ENCODE measurements at places on chromosomes 12 and 14.

DNA sequence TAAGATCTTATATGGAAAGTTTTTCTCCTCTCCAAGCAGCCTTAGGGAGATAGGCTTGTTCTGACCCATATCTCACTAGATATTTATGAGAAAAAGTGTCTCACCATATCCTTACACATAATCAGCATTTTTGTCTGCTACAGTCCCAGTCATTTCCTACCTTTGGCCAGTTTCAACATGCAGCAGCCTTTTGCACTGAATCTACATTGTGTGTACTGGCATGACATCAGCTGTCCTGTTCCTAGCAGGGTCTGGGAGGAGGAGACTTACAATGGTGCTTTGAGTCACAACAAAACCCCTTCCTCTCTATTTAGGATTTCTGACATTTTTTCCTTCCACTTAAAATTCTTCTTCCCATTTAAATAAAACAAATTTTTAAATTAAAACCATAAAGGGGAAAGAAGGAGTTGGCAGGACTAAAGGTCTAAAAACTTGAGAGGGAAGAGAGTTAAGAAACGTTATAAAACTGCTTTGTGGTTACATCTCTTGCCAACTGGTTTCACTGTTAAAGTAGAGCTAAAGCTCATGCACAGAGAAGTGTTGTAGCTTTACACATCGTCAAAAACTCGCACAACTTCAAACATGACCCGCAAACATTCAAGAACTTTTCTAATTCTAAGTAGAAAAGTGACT is 53.3 kb upstream of the CERS5 start:
- DNase-seq: peak; percentile 4

DNA sequence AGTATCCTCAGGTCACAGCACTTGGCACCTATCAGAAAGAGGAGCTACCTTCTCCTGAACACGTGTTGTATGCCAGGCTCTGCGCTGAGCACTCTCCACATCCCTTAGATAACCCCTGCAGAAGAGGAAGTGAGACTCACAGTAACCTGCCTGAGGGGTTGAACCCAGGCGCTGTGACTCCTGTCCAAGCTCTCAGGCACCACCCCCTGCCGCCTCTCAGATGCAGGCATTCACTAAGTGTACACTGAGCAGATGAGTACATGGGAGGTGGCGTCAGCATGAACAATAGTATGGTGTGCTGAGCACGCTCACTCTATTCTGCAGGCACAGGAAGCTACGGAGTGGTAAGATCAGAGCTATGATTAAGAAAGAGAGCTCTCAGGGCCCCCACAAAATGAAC is 21.0 kb upstream of the RIC8B start:
- no peak for DNase-seq

DNA sequence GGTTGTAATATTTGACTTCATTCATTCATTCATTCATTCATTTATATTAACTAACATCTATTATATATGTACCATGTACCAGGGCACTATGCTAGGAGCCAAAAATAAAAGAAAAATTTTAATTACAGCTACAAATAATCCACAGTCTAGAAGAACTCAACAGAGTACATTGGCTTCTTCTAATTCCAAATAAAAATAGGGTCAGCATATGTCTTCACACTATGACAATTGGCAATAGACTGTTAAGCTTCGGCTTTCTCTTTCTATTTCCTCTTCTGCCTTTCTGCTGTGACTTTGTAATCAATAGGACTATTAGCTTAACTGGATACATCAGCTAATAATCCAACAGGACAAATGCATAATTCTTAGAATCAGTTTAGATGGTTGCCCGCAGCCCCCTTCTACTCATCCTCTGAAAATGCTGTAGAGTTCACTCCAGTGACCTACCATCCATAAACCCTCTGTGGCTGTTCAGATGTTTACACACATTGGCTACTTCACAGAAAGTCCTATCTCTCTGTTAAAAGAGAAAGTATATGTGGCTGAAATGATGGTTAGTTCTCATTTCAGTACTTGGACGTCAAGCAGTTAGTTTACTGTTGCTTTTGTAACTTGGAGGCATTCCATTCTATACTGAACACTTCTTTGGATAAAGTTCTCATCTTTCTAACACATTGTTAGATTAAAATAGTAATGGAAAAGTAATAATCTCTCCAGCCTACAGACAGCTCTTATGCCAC is 445.5 kb upstream of the GARIN6 start:
- DNase-seq: no peak

DNA sequence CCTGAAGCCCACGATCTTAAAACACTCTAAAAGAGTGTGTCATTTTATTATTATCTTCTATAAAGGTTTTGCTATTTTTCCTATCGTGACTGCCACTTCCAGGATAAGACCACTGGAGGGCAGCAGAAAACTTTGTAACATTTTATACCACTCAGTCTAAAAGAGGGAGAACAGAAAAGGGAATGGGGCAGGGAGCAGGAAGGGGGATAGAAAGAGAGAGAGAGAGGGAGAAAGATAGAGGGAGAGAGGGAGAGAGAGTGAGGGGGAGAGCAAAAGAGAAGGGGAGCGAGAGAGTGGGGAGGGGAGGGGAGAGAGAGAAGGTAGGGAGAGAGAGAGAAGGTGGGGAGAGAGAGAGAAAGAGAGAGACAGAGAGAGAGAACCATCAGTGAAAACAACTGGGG is 2.0 kb upstream of the ART4 start:
- DNase-seq: peak; percentile 76

- DNase-seq: no peak
Observed at GRCh38 chr12:51897181-51897580, 9.3 kb downstream of the ANKRD33 start.

- DNase-seq: no peak
Observed at GRCh38 chr14:101862711-101863110, 101.2 kb downstream of the PPP2R5C start.

DNA sequence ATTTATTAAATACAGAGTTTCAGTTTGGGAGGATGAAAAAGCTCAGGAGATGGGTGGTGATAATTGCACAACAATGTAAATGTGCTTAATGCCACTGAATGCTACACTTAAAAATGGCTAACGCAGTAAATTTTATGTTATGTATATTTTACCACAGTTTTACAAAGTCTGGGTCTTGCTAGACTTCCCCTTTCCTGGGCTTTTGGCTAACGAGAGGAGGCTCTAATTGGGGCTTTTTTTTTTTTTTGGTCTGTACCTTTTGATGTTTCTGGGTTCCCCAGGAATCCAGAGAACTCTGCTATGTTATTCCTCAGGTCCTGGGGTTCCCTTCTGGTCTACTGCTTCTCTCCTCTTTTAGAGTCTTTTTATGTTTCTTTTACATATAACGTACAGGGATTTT is 355.5 kb downstream of the CACNA1C start:
- DNase-seq: no peak

- no peak for DNase-seq
Observed at GRCh38 chr12:59834659-59835474, 239.0 kb downstream of the SLC16A7 start.

- no peak for DNase-seq
Observed at GRCh38 chr12:47356129-47356700, 276.5 kb upstream of the AMIGO2 start.

GRCh38 chr14:45065540-45065939 is 18.4 kb upstream of the PRPF39 start:
- no peak for DNase-seq
